Stimulated activated CD4-positive, alpha-beta T cell treated with anti-CD3 and anti-CD28 coated beads, Interleukin-4, amount 100 ng/mL, for 48 hours (primary cell): ENCODE measurements at places on chromosomes 4 and X.

DNA sequence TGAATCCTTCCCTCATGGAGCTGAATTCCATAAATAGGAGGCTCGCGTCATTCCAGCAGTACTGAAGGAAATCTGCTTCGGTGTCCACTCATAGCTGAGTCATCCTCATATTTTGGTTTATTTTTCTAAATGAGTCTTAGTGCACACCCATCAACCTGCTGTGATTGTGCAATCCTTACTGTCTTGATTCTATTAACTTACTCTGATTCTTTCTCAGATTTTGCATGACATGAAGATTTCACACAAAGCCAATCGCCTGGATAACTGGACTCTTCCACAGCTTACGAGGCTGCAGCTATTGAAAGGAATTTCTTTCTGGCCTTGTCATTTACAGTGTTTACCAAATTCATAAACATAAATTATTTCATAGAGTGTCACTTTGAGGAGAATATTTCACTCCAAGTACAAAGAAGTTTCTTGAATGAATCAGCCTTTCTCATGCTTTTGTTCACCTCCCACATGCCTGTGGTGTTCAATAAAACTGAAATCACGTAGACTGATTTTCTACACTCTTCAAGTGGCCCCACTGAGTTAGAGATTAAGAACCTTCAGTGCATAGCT lies 207.6 kb upstream of the SLITRK2 start:
- DNase-seq, result no peak

GRCh38 chr4:82104578-82104977 lies 269.2 kb downstream of the HNRNPD start:
- no peak for DNase-seq

DNA sequence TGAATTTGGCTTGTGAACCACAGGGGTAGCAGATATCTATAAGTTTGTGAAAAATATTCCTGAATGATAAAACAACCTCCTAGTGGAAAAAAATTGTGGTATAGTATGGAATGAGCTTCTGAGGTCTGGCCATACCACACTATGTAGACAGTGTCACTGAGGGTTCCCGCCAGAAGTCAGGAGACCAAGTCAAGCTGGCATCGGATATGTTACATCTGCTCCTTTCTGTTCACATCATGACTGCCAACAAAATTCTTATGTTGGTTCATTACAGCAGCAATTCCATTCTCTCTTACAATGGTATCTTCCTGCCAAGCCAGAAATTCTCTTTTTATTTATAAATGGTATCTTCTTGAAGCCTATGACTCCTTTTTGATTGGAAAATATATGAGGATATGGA lies 273.0 kb downstream of the PPP3CA start:
- no peak for DNase-seq

DNA sequence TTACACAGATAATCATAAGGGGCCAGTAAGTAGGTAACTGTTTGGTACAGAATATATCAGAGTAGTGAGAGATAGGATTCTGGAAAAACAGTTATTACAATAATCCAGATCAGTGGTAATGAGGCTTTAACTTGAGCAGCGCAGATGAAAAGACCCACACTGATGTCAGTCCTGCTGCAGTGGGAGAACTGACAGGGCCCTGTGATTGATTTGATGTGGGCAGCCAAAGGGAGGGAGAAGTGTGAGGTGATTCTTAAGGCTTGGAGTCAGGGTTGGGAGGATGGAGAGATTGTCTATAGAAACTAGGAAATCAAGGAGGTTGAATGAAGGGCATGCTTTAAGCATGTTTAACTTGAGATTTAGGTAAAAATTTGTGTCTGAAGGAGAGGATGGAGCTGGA lies 161.4 kb downstream of the VSIG4 start:
- no peak for DNase-seq

DNA sequence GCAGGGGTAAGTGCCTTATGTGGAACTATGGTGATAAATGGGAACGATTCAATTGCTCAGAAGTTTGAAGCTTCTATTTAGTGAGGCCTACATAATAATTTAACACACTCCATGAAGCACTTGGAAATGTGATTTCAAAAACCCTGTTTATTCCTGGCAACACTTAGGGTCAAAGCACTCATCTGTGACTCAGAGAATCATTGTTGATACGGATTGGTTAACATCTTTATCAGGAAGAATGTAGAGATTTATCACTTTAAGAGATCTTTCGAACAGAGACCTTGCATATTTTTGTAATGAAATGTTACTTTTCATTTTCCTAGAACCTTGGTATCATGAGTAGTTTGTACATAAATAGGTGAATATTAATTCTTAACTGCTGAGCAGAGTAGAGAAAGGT lies 269.1 kb upstream of the SLIT2 start:
- no peak for DNase-seq

DNA sequence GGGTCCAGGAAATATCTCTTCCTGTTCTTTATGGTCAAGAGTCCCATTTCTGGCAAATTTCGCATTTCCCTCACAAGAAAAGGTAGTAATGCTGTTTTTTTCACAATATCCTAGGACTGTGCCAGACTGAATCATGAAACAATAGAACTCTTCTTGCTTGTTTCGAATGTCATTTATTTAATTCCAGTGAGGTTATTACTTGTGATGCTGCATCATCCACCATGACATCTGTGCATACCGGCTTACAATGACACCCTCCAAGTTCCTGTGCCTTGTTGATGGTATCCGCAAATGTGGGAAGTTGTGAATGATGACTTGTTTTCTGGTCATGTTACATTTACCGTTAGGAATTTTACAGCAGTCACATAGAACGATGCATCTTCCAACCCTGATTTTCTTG lies 42.9 kb upstream of the SPRY1 start:
- no peak for DNase-seq

DNA sequence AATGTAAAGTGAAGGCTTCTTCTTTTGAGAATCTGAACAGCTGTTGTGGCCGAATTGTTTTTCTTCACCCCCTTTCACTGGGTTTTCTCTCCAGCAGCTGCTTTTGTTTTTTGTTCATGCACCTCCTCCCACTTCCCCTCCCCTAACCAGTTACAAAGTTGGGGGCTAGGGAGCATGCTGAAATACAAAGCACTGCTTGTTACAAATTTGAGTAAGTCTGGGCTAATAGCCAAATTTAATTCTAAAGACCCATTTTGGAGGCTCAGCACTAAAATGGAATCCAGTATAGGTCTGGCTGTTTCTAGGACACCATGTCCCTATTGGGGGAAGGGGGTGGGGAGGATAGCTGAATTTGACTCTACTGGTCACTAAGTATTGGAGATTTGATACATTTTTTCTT lies 89.2 kb upstream of the GPM6B start:
- no peak for DNase-seq

- DNase-seq, result no peak
Observed at GRCh38 chr4:6367371-6367851, 97.8 kb downstream of the WFS1 start.

DNA sequence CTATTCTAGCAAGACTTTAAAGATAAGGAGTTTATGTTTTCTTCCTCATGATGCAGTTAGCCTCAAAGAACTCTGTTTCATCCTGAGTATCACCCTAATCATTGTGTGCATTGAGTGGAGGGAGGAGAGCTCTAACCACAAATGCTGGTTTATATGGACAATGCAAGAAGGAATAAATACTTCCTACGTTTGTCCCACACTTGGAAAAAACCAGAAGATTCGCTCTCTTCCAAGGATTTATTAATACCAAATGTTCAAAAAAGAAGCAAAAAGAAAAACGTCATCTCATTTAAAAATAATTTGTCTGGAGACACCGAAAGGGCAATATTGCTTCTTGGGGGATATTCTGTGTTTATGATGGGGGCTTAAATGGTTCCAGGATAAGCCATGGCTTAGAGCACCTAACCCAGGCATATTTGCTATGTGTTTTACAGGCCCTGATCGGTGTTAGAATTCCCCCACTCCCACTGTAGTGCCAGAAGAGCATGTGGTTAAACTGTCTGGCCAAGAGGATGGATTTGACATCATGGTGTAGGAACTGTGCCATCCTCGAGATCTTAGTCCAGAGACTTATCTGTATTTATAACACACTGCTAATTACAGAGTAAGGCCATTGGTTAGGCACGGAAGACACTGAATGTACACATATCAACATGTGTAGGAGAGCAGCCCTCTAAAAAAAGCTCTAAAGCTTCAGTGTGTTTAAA lies 227.2 kb downstream of the ANK2 start:
- DNase-seq, result no peak

- DNase-seq, result no peak
Observed at GRCh38 chrX:19810006-19810774, 77.2 kb downstream of the SH3KBP1 start.

DNA sequence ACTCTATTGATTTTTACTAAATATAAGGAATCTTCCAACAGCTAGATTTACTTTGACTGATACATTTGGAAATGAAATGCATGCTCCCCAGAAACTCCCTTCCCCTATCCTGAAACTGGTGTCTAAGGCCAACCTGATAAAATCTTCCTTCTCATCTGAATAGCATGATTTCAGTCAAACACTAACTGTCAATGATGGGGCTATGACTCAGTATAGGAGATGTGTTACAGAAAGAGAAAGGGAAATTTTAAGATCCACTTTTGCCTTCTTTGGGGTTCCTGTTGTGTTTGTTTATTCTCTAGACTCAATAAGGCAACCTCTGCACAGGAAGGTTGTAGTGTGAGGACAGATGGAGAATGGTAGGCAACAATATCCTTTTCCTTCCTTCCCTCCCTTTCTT lies 160.7 kb downstream of the MOSPD2 start:
- no peak for DNase-seq

GRCh38 chr4:20266215-20267082 lies 14.7 kb downstream of the SLIT2 start:
- no peak for DNase-seq

DNA sequence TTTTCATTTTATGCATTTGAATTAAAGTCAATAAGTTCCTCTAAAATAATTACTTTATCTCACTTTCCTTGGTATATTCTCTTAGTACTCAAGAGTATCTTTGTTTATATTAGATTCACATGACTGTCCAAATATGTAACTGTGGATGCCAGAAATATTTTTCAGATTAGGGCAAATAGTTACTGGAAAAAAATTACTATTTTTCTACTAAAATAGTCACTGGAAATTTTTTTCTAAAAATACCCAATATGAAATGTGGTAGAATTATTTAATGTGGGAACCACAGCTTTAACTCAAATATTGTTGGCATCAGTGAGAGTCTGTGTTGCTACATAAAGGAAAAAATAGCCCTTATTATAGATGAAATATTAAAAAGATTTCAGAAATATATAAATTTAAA lies 70.4 kb upstream of the NMU start:
- DNase-seq, result no peak
